ENCODE measurements at places on chromosomes 7 and 10.
A peak's percentile ranks its signal among the peaks of the same experiment; 100 is the strongest.

DNA sequence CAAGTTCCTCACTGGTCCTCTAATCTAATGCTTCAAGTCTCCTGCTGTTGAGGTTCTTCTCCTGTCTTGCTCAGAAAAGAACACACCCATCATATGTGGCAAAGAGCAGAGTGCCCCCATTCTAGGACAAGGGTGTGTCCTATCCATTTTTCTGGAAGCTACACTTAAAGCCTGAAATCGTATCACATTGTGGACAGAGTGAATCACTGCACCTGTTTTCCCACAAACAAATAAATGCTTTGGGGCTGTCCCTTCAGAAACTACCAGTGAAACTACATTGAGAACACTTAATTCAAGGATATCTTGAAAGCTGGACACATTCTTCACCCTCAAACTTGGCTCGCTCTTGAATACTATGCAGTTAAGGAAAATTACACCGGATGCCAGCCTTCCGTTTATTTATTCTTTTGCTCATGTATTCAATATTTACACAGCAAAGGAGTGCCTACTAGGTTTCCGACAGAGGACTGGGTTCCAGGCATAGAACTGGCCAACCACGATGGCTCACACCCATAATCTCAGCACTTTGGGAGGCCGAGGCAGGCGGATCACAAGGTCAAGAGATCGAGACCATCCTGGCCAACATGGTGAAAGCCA, 473.0 kb downstream of the GALNT17 start:
- DNase-seq: no peak

DNA sequence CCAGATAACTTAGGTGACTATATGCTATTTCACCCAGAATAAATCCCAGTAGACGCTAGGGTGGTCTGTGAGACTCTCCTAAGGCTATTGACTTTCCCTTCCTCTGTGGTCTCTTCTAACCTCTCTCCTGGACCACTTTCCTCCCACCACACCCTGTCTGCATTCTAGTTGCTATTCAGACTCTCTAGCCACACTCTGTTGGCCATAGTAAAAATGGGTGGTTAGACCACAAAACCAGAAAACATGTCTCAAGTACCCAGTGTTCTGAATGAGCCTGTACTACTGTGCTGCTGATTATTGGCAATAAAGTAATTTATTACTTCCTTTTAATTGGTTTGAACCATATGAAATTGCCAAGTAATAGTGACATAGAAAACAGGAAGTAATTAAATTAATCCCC, 240.8 kb downstream of the KIF20B start:
- DNase-seq: no peak

- no peak for DNase-seq
These were observed 100.7 kb downstream of the IQUB start for GRCh38 chr7:123433665-123434064.

- DNase-seq: no peak
These were observed 445.5 kb upstream of the MKI67 start for GRCh38 chr10:128571745-128572144.

DNA sequence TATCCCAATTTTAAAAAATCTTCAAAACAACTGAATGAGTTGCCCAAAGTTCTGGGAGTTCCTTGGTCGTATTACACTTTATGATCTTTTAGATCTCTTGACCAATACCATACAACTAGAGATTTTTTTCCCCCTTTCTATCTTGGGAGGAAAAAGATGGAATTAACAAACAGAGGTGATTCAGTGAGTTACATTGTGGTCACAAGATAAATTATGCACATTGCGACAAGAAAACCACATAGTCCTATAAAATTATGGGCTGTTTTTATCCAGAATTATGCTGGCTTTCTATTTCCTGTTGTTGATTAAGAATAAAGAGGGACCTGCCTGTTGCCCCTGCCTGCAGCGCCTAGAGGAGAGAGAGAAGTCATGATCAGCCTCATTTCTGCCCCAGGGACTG, 8.2 kb upstream of the SGPL1 start:
- DNase-seq: no peak

- DNase-seq: no peak
These were observed 167.6 kb downstream of the CTTNBP2 start for GRCh38 chr7:117705630-117706029.

GRCh38 chr10:116665541-116666125, 44.9 kb downstream of the PNLIPRP2 start:
- DNase-seq: no peak

DNA sequence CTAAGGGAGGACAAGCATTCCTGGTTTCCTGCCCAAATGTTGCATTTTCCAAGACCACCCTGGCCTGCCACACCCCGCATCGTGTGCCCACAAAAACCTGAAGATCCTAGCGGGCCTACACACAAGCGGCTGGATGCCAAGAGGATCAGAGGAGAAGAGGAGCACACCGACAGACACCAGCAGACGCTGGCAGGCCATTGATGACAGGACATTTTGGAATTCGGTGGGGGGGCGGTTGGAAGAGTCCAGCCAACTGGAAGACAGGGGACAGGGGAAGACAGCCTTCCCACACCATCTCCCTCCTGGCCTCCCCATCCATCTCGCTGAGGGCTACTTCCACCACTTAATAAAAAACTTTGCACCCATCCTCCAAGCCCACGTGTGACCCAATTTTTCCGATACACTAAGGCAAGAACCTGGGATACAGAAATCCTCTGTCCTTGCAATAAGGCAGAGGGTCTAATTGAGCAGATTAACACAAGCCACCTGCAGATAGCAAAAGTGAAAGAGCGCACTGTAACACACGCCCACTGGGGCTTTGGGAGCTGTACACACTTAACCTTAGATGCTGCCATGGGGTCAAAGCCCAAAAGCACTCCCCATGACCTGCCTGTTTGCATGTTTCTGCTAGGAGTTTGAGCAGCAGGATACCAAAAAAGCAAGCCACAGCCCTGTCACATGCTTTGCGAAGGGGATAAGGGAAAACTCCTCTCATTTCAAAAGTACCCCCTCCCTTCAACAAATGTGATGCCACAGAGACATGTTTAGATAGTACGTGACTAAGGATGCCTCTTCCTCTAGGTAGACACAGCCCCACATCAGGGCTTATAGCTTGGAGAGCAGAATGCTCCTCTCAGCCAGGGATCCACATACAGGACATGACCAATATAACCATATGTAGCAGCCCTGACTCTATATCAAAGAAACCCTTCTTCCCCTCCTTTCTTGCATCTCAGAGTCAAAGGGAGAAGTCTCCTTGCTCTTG, 13.4 kb upstream of the SMNDC1 start:
- DNase-seq: peak; percentile 29

GRCh38 chr7:99997545-99998137, 17.8 kb upstream of the ZKSCAN1 start:
- peak; percentile 77 for DNase-seq

DNA sequence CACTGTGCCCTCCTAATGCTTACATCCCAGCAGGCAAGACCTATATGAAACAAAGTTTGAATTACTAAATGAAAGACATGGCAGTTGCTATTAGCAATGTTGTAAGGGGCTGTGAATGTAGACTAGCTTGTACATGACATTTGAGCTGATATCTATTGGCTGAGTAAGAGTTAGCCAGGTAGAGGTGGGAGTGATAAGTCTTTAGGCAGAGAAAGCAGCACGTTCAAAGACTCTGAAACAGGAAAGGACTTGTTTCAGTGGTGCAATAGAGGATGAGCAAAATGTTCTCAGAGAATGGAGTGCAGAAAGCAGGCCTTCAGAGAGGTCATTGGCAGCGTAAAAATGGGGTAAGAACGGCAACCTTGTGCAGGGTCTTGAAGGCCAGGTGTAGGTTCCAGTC, 687.6 kb downstream of the AUTS2 start:
- no peak for DNase-seq

DNA sequence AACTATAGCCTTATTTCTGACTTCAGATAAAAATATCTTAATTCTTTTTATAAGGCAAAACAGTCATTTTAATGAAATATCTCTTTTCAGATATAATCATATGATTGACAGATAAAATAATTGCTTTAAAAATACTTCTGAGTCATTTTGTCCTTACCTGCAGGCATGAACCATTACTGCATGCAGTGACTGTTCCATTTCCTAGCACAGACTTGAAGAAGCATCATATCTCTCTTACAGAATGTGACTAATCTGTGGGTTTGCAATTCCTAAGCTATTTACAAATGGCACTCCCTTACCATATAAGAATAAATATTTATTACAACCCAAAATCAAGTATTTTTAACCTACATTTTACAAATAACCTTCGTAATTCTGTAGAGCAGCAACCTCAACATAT, 120.7 kb downstream of the SRPK2 start:
- peak; percentile 57 for DNase-seq

DNA sequence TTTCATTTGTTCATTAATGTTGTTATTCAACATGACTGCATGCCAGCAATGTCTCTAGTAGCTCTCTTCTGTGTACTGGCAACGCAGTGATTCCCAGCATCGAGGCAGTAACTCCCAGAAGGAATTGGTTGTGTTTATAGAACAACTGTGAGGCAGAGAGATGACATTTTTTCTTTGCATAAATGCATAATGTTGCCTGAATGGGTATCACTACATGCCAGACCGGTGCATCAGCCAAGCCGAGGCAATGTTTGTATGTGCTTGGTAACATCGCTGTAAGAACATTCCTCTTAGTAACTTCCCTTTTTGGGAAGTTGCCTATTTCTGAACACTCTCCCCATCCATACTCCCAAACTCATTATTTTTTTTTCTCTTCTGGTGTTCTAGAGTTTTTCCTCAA, 182.9 kb downstream of the HTR7 start:
- DNase-seq: no peak

GRCh38 chr10:4807761-4808507, 18.1 kb upstream of the AKR1E2 start:
- DNase-seq: no peak

DNA sequence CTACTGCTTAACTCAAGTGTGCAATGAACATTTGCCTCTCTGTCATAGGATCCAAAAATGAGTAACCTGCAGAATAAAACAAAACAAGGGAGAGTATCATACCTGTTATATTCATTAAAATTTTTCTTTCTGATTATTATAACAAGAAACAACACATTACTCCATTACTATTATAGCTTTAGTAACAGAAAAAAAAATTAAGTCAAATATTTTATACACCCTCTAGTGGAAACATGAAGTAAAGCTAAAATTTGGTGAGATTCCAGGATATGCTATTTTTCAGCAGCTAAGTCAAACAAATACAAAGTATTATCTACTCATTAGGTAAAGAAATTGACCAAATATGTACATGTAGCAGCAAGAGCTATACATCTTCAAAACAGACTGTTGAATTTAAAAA, 56.3 kb downstream of the PDZD8 start:
- no peak for DNase-seq

- no peak for DNase-seq
These were observed 264.0 kb downstream of the TCERG1L start for GRCh38 chr10:131047501-131047900.

GRCh38 chr10:94613-95012, 40.6 kb upstream of the ZMYND11 start:
- no peak for DNase-seq

GRCh38 chr10:12022580-12023257, 19.9 kb downstream of the UPF2 start:
- peak; percentile 31 for DNase-seq

GRCh38 chr10:103649654-103650423, 156.3 kb downstream of the NEURL1 start:
- DNase-seq: no peak

DNA sequence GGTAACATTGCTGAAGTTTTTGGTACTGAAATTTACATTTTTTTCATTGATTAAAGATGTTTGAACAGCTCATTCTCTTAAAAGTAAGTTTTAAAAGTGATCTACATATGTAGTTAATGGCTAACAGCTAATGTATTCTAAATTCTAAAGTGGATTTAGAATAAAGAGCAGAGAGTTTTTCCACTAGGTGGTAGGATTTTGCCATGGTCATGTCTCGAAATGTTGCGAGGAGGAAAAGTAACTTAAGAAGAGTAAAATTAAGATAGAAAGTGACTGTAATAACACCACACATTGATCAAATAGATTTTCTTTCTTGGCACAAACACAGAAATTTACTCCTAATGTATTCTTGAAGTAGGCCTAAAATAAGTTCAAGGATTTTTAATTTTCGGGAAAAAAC, 19.8 kb downstream of the LSMEM1 start:
- DNase-seq: no peak

- no peak for DNase-seq
These were observed 62.6 kb downstream of the TEX36 start for GRCh38 chr10:125620401-125620800.

DNA sequence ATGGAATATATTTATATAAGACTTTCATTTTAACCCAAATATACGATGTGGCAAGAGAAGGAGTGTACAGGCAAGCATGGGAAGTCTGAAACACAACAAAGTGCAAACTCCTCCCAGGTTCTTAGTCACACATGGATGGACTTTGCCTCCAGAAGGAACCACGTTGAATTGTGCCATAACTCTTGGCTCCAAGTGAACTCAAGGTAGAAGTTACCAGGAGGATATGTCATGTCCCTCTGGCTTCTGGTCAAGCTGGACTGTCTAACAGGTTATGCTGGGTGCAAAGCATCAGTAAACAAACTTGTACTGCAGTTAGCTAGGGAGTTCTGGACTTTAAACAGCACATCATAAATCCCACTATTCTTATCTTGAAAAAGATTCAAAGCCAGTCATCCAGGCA, 328.3 kb upstream of the TEX47 start:
- no peak for DNase-seq

DNA sequence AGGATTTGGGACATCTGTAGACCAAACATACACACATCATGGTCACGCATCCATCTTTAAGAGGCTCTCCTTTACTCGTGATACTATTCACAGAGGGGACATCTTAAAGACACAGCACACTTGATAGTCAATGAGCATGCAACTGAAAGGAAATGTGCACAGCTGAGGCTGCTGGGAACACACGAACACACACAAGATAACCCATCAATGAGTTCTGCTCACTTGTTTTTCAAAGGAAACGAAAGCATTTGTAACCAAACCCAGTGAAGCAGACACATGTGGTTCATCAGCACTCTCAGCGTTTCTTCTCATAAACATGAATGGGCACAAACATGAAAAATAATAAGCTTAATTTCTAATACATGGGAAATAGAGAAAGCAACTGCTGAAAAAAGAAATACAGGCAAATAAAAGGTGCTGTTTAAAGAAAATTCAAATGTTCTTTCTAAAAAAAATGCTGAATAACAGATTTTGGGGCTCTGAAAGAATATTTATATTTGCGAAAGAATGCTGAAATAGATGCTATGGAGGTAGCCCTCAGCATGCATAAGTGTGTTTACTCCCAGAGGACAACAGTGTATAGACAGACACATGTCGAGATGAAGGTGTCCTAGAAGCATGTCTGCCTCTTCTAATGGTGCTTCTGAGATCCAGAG, 59.7 kb upstream of the LAMB4 start:
- DNase-seq: no peak

DNA sequence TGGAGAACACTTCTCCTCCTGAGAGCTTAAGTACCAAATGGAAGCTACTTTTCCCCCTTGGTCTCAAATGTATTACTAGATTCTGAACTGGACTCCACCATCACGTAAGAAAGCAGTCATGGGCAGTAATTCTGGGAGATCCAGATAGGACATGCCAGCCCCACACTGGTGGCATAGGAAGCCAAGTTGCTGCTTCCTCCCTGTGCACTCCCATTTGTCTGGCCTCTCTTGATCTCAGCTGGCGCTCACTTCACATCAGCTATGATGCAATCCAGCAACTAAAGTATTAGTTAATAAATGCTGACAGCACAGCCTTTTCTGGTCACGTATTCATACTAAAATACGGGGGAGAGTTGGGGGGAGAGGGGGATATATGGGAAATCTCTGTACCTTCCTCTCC, 3.4 kb upstream of the IL6 start:
- DNase-seq: peak; percentile 14

- DNase-seq: peak; percentile 62
These were observed 153.3 kb downstream of the ARID5B start for GRCh38 chr10:62054830-62055229.

GRCh38 chr7:146424084-146424483, 307.5 kb downstream of the CNTNAP2 start:
- no peak for DNase-seq

- DNase-seq: no peak
These were observed 25.0 kb upstream of the CCAR1 start for GRCh38 chr10:68696018-68696417.

All from activated CD4-positive, alpha-beta T cell treated with anti-CD3 and anti-CD28 coated beads, Interleukin-10, Interleukin-2, amounts not matched to agents 100 ng/mL and 50 ng/mL, durations not matched to agents 16 hours and 8 hours (primary cell).